ENCODE measurements at places on chromosomes 2 and 18. TPM values are rescaled to one million over a fixed set of nuclear protein-coding genes. Genes with fewer than 3 reads are reported as not detected.

Gene TEKT4
- total RNA-seq, result not detected

Gene LDAH
- 22.6 TPM for total RNA-seq

GRCh38 chr2:226742347-226742746 lies 57.3 kb downstream of the IRS1 start:
- no peak for DNase-seq

Gene HES6
- 4.3 TPM for total RNA-seq

- DNase-seq, result no peak
These were observed 142.7 kb downstream of the ACKR3 start for GRCh38 chr2:236712304-236712703.

DNA sequence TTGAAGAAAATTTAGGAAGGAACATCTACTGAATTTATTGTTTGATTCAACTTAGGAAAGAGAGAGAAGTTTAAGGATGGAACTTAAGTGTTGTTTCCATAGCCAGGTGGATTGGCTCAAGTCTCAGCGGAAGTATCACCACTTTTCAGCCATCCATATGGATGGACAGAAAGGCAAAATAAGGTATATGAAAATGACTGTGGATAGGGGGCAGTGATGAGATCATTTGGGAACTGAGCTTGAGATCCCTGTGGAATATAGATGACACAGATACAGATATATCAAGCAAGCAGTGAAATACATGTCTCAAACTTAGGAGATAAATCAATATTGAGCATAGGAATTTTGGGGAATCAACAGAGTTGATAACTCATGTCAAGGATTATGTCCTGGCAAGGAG lies 1462.7 kb upstream of the NXPH2 start:
- no peak for DNase-seq

Gene RIT2
- not detected for total RNA-seq

DNA sequence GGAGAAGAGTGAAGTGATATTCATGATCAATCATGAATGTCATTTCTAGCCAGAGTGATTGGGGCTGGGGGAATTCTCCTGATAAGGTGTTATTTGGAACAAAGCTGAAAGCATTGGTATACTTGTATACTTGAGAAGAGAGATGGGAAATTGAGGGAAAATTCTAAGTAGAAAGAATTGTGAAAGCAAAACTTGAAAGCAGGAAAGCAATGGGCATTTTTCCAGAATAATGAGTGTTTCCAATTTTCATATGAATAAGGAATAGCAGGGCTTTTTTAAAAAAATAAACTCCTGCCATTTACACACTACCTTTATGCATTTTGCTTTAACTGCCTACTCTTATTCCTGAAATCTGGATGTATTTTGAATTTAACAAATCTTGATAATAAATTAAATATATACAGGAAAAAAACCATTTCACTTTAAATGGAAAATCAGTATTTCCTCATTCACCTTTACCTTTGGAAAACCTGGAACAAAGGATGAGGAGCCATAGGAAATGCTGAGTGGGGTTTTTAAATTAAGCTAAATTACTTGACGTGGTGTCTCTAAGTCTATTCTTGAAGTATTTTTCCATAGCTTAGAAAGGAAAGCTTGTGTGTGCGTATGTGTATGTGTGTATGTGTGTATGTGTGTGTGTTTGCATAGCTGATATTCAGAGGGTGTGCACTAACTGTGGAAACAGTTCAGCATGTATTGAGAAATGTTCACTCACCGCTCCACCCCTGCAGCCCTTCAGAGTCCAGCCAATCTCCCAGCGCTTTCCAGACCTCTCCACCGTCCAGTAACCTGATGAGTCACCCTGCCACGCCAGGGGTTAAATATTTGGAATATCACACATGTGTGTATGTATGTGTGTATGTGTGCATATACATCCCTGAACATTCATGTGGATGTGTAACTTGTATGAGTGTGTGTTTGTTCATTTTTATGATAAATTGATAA lies 427.3 kb downstream of the THSD7B start:
- no peak for DNase-seq

DNA sequence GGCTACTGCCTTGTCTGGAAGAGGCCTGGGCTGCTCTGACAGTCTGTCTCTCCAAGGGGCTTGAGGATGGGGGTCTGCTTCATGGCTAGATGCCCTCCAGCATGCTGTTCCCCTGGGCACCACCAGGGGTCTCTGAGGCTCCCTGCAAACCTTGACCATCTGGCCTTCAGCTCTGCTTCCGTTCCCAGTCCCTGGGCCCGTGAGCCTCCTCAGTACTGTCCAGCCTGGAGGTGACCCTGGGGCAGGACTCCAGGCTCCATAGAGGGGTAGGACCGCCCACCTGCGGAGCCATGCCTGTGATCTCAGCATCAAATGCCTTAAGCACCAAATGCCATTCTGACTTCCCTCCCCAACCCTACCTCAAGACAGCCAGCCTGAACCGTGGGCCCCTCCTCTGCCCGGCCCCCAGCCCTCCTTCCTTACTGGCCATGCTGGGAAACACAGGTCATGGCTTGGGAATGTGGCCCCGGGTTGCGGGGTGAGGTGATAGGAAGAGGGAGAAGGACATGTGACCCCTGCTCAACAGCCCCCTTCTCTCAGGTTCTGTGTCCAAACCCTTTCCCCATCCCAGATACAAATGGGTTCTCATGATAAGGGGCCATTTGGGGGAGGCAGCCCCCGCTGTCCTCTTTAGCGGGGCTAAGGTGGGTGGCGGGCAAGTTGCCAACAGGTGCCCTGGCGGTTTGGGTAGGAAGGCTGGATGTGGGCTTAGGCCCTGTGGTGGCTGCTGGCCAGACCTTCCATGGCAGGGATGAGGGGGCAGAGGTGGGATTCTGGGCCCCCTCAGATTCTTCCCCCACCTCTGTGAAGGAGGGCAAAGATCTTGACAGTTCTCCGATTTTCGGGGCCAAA lies 25.0 kb downstream of the SPEG start:
- peak; percentile 76 for DNase-seq

- no peak for DNase-seq
These were observed 31.7 kb downstream of the SLC40A1 start for GRCh38 chr2:189548666-189549448.

GRCh38 chr2:176914371-176914770 lies 298.2 kb upstream of the HNRNPA3 start:
- no peak for DNase-seq

GRCh38 chr2:45857867-45858520 lies 206.5 kb downstream of the PRKCE start:
- no peak for DNase-seq

- no peak for DNase-seq
These were observed 506.5 kb upstream of the NRP2 start for GRCh38 chr2:205175831-205176230.

Gene CHRND
- not detected for total RNA-seq

- no peak for DNase-seq
These were observed 106.5 kb upstream of the MAP3K20 start for GRCh38 chr2:172969166-172969565.

DNA sequence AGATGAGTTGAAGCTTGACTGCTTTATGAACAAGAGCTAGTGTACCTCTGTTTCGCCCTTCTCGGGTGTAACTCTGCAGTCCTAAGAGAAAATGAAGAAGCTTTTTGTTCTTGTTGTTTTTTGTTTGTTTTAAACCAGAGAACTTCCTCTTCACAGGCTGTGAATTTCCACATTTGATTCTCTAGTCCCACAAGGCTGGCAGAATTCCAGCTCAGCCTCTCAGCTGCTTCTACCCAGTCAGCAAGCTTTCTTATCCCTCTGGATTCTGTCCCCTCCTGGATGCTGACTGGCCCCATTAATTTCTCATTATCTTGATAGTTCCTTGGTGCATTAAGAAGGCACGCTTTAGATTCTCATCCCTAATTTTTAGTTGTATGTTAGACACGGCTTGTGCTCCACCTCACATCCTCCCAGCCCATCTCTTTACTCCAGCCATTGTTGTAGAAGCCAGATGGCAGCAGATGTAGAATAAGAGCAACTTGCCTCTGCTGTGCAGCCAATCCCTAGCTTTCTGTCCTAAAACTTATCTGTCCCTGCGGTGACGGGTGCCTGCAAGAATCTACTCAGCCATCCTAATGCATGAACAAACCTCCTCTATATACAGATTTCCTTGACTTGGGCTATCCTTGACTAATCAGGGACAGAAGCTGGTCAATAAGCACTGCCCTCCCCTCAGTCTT lies 12.3 kb upstream of the RESP18 start:
- no peak for DNase-seq

Gene RBMS1
- total RNA-seq, result 128 TPM

DNA sequence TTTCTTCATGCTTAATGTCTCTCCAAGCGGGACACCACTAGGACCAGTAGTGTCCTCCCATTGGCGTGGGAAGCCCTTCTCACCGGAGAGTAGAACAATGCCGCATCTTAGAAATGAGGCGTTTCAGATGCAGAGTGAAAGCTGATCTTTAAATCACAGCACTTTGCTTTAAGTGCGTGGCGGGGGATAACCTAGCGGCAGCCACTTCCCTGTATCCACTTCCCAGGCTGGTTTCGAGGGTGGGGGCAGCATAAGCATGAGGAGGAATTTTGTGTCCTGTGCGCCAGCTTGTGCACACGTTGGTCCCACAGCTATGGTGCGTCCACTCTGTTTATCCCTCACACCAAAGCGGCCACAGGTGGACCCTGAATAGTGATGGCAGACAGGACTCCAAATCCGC lies 63.1 kb downstream of the MBP start:
- no peak for DNase-seq

Gene CIB4
- total RNA-seq, result not detected

GRCh38 chr2:140814141-140814540 lies 1316.7 kb downstream of the LRP1B start:
- no peak for DNase-seq

DNA sequence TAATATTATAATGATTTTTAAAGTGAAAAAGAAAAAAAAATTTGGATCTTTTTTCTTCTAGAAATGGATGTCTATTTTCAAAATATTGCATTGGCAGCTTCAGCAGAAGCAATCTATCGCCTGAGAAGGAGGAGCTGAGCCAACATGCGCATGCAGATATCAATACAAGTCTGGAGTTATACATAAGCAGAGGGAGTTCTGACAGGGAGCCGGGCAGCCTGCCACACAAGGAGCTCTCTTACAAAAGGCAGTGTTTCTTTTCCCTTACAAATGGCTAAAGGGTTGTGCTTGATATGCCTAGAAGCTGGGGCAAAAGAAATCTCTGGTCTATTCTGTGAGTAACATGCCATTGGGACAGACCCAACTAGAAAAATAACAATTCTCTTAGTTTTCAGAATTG lies 291.9 kb upstream of the TRIB2 start:
- no peak for DNase-seq

DNA sequence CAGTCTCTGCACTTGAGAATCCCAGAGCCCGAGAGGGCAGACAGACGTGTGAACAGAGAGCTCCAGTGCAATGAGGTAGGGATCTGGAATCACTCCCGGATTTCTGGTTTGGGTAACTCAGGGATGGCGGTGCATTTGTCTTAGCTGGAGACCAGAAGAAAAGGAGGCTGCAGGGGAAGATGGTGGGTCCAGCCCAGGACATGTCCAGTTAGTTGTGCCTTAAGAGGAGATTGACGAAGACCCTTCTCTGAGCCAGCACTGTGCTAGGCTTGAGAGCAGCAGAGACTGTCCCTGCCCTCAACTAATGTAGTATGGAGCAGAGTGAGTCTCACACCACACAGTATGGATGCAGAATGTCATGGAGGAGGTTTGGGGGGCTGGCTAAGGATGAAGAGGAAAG lies 150.6 kb upstream of the COPS8 start:
- DNase-seq, result no peak

DNA sequence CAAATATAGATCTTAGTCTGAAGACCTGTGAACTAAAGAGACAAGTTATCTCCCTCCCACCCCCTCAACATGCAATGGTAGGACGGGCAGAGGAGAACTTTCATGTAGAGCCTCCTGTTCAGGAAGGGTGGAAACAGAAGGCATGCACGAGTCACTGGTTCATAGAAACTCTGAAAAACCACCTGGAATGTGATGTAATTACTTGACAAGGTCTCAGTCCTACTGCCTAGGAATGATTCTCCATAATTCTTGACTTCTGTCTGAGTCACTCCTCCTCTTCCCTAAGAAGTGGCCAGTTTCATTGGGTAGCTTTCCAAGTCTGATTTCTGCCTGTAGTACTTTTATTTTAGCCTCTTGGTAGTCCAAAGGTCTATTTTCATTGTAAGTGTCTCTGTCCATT lies 277.3 kb downstream of the PTPRM start:
- DNase-seq, result no peak

DNA sequence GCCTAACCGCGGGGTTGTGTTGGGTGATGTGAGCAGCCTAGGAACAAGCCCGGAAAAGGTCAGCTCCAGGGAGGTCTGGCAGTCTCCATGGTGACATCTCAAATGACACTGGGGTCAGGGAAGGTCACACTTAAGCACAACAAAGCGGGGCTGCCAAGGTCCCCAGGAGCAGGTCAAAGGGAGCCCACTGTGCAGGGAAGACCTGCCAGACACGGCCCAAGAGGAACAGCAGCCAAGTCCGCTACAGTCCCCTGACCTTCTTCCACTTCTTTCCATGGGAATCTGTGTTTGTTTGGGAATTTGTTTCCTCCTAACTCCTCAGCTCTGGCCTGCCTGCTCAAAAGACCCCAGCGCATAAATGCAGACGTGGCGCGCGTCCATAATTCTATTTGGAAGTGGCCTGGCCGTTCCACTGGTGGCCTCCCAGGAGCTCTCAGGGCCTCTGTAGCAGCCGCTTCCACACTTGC lies 232.1 kb upstream of the COPS8 start:
- peak; percentile 27 for DNase-seq

DNA sequence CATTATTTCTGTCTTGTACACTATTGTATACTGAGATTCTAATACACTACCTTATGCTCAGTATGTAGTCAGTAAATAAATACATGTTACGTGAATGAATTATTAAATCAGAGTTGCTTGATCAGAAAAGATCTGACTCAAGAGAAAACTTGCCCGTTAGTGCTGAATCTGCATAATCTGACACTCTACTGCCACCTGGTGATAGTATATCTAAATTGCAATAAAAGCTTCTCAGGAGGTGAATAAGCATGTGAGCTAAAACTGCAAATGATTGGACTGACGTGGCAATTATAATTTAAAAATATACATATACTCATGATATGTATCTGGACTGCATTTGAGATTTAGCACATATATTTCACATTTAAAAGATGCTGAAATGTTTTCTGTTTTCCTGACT lies 70.4 kb downstream of the KIAA1328 start:
- DNase-seq, result no peak

Gene UGT1A5
- total RNA-seq, result not detected

Gene TTN
- total RNA-seq, result 1.0 TPM

DNA sequence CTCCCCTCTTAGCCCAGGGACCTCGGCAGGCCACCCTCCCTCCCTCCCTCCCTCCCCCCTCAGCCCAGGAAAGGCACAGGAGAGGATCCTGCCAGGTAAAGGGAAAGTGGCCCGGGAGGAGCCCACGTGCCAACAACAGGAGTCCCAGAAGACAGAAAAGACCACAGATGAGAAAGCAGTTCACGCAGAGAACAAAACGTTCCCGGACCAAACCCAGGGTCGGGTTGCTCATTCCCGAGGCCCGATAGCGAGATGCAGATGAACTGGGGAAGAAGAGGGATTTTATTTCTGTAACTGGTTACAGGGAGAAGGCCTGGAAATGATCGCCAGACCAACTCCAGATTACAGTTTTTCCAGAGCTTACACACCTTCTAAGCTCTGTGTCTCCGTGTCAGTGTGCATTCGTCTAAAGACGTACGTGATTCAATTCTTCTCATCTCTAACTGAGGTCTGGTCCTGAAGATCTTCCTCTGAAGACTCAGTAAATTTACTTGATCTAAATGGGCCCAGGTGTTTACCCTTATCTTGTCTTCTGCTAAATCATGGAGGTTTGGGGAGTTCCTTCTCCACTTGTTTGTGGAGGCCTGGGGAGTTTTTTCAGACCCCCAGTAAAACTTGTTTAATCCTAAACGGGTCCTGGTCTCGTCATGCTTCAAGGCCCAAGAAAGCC lies 807 bp upstream of the NEU4 start:
- DNase-seq, result no peak

All from mesothelial cell of epicardium (in vitro differentiated cells).